ENCODE measurements at places on chromosomes 3 and 15.

- peak; percentile 66 for DNase-seq
These were observed 532.8 kb upstream of the TBL1XR1 start for GRCh38 chr3:177729956-177730681.

DNA sequence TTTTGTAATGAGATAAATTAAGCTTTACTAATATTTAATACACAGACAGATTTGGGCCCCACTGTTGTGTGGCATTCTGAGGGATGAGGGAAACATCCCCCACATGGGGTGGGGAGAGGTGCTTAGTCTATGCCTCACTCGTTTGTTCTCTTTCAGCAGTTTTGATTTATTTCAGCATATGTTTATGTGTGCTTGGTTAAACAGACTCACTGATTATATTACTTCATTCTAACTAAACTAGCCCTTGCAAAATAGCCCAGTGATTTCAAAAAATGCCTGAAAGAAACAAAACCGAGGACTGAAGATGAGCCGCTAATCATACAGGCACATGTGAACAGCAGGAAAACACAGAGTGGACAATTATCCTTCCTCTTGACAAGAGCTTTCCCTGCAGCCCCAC lies 27.2 kb downstream of the TNFAIP8L3 start:
- DNase-seq, result no peak

- DNase-seq, result no peak
These were observed 937.2 kb downstream of the FHIT start for GRCh38 chr3:60313951-60314461.

DNA sequence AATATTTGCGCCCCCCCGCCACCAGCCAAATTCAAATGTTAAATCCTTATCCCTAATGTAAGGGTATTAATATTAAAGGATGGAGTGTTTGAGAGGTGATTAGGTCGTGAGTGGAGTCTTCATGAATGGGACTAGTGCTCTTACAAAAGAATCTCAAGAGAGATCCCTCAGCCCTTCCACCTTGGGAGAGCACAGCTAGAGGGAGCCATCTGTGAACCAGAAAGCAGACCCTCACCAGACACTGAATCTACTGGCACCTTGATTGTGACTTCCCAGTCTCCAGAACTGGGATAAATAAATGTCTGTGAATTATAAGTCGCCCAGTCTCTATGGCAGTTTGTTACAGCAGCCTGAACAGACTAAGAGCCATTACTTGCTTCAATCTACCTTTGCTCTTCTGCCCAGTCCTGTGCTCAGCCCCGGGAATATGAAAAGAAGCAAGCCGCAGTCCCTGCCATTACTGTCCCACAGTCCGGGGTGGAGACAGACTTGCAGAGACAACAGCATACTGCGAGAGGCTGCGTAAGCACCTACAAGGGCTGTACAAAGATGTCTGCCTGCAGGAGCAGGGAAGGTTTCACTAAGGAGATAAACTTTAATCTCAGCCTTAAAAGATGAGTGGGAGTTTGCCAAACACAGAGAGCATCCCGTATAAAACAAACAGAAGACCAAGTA lies 110.7 kb upstream of the TMCO5A start:
- no peak for DNase-seq

DNA sequence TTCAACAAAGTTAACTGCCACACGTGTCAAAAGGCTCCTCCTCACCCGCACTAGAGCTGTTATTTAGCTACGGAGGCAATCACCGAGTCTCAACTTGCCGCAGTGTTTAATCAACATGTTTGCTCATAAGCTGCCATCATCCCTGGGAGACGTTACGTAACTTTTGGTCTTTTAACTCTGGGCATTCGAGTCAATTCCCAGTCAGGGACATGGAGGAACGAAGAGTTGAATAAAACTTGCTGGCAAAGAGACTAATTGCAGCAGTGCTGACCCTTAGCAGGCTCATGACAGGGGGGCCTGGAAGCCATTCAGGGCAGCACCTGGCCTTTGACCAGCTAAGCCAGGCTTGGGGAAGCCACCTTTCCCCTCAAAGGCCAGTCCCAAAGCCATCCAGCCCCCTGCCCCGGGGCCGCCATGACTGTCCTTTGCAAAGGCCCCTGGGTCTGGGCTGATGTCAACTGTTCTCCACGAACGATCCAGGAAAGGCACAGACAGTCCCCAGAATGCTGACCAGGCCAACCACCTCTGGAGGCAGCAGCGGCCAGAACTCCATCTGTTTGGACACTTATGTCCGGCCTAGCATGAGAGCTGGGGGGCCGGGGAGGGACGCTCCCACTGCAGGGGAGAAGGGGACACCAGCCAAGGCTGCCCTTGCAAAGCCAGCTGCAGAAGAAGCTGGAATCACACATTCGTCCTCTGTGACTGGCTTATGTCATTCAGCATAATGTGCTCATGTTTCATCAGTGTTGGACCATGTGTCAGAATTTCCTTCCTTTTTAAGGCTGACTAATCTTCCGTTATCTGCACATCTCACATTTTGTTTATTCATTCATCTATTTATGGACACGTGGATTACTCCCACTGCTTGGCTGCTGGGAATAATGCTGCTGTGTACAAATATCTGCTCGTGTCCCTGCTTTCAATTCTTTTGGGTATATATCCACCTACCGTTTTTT lies 43.7 kb downstream of the PCSK6 start:
- DNase-seq, result no peak

DNA sequence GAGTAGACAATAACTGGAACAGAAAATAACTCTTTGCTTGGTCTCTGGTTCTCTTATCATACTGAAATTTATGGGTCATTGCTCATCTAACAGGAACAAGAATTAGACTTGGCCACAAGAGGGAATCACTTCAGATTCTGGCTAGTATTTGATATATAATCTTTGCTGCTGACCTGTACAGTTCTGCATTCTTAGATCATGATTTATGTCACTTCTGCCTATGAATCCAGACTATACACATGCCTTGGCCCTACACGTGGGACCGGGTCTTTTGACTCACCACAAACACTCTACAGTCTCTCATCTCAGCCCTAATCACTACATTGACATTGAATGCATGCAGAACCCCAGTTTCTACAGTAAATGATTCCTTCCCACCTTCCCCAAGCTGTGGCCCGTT lies 162.5 kb upstream of the SOX2 start:
- no peak for DNase-seq

- no peak for DNase-seq
These were observed 519.7 kb upstream of the FRG2C start for GRCh38 chr3:75144406-75144805.

DNA sequence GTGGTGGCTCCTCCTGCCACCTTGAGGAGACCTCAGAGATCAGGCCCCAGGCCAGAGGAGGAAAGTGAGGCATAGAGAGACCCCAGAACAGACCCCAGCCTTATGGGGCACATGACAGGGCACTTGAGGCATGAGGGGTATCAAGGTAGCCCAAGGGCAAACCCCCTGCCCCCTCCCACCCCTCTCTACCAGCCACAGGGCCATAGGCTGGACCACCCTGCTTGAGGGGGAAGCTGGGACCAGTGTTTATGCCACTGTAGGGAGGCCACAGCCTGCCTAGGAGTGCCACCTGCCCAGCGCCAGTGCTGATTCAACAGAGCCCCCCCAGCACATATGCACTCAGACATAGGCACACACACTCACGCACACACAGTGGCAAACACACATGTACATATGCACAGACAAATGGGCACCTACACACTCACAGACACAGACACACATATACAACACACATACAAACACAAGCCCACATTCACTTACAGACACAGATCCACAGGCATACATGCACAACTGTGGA lies 10.3 kb downstream of the MYL3 start:
- DNase-seq, result no peak
